ENCODE measurements at places on chromosomes 4 and X. TPM values are rescaled to one million over a fixed set of nuclear protein-coding genes. Genes with fewer than 3 reads are reported as not detected.

DNA sequence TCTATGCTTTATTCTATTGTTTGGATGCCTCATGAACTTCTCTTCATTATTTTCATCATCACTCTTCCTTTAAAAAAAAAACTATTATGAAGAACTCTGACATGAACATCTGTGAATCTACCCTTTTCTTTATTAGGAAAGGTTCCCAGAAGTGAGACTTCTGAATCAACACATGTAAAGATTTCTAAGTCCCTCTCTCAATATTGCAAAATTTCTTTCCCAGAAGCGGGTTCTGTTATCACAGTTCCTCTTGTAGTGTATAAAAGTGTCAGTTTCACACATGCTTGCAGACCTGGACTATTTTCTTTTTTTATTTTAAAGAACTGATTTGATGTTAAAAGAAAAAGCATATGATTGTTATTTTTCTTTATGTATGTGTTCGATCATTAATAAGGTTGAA is 330.8 kb upstream of the KLF3 start:
- no peak overlapping the region for H3K27ac ChIP-seq
- peaks cover 7% of the 10 kb centered on the region for H3K4me1 ChIP-seq
- peaks cover 6% of the 10 kb centered on the region for H3K36me3 ChIP-seq
- no peak overlapping the region for H3K4me3 ChIP-seq

DNA sequence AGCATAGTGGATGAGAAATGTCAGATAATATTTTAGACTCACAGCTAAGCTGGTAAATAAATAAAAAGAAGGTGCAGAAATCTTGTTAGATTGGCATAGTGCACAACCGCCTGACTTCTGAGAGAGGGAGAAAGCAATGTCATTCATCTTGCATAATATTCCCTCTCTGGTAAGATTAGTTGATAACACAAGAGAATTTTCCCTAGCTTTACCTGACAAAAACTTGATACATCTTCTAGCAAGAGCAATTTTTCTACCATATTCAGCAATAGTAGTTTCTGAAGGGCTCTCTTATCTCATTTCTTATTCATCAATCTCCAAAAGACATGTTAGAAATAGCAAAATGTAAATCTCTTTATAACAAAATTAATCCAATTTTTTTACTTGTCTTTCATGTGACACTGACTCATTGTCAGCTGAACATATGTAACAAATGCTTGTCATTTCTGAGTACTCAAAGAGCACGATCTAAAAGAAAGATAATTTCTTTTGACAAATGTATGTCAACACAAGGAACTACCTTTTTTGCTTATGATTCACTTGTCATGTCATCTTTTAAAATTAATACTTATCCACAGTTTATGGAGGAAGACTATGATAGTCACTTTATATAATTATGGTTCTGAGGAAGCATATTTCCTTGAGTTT is 240.0 kb downstream of the ARAP2 start:
- no peaks in the 10 kb centered on the region for H3K27me3 ChIP-seq
- no peak overlapping the region for H3K4me3 ChIP-seq
- H3K27ac ChIP-seq: no peak overlapping the region
- no peaks in the 10 kb centered on the region for H3K4me1 ChIP-seq
- H3K36me3 ChIP-seq: no peaks in the 10 kb centered on the region
- no peak for DNase-seq

GRCh38 chrX:115940888-115941332 is 229.6 kb upstream of the AGTR2 start:
- no peak for DNase-seq
- no peaks in the 10 kb centered on the region for H3K4me1 ChIP-seq
- H3K4me3 ChIP-seq: no peak overlapping the region
- H3K36me3 ChIP-seq: no peaks in the 10 kb centered on the region

DNA sequence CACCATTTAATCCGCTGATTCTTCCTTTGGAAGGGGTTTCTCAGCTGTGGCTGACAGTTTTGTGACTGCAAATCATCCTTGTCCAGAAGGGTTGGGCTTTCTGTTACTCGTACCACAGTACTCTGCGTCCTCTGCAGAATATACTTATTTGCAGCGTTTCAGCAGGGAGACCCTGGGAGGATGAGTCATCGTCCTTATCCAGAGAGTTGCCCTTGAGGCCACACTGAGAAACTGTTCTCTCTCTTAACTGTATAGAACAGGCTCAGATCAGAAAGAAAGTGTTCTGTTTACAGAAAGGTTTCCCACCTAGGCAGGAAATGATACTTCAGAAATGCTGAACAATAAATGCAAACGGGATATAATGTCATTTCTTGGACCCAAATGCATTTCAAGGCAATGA is 47.8 kb upstream of the DDX53 start:
- H3K27me3 ChIP-seq: no peaks in the 10 kb centered on the region
- no peak for DNase-seq
- peaks cover 35% of the 10 kb centered on the region for H3K4me1 ChIP-seq
- H3K36me3 ChIP-seq: no peaks in the 10 kb centered on the region
- H3K4me3 ChIP-seq: no peak overlapping the region

HPF1 gene
- total RNA-seq: 23.4 TPM

Measured in HFFc6 (cell line).